ENCODE measurements at places on chromosomes 5 and 9.
A peak's percentile ranks its signal among the peaks of the same experiment; 100 is the strongest.

- DNase-seq: no peak
Observed at GRCh38 chr9:86801246-86801645, 146.1 kb downstream of the GAS1 start.

DNA sequence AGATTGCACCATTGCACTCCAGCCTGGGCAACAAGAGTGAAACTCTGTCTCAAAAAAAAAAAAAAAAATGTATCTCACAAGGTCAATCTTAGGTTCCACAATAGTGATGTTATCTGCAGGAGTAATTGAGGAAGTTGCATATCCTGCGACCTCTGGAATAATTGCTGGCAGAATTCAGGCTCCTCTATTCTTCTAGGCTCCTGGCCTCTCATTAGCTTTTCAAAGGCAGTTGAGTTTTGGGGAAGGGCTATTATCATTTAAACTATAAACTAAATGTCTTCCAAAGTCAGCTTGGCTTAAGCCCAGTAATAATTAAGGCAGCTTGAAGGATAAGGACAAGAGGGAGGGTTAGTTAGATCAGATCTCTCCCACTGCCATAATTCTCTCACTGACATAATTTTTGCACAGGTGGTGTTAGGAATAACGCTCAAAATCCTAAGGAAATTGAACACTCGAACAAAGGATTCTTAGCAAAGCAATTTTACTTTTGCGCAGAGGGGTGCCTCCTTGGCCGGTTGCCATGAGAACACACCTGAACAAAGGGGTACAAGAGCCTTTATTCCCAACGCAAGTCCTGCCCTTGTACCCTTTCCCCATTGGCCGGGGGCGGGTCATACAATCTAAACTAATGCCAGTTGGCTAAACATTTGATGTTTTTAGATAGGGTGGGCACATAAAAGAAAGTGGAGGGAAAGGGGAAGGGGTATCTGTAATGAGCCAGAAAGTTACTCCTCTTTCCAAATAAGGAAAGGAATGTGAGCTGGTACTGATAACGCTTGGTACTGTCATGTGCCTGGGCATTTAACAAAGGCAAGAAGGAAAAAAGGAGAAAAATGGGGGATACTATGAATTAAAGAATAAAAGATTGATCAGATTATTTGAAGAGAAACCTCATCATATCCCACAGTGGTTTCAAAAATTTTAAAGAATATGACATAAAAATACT is 106.4 kb upstream of the CCNG1 start:
- DNase-seq: no peak

- peak; percentile 99 for DNase-seq
Observed at GRCh38 chr5:142644640-142645361, 41.1 kb downstream of the FGF1 start.

- peak; percentile 58 for DNase-seq
Observed at GRCh38 chr9:113515862-113516261, 52.3 kb downstream of the RGS3 start.

- no peak for DNase-seq
Observed at GRCh38 chr9:90839183-90839728, 37.6 kb downstream of the SYK start.

DNA sequence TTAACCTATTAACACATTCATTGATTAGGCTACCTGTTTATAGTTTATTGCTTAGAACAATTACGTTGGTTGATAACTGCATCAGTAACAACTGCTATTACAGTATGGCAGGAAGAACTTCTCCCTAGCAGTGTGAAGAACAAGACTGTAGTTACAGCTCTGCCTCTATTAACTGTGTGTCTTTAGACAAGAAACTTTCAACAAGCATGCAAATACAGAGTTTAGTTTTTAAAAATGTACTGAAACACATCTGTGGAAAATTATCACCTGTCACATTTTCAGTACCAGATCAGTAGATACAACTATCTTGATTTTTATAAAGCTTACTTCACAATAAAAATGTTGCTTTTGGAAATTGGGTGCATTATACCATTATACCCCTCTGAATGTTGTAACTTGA is 22.2 kb downstream of the ELL2 start:
- DNase-seq: no peak

GRCh38 chr9:34580358-34580757 is 9.2 kb downstream of the CNTFR start:
- DNase-seq: no peak

DNA sequence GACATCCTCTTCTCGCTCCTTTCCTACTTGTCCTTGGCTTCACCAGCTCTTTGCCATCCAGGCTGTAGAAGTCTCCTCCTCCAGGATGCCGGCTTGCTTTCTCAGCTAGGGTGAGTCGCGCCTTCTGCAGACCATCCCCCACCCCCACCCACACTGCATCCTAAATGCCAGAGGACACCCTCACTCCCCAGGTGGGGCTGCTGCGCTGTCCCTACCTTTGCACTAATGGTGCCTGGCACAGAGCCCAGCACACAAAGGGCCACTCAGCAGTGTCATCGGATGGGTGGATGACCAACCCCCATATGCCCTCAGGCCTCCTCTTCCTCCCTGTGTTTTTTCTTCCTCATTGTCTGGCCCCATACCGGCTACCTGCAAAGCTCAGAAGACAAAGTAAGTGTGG is 14.8 kb downstream of the IL9 start:
- DNase-seq: no peak

- no peak for DNase-seq
Observed at GRCh38 chr9:2276296-2276695, 261.1 kb downstream of the SMARCA2 start.

DNA sequence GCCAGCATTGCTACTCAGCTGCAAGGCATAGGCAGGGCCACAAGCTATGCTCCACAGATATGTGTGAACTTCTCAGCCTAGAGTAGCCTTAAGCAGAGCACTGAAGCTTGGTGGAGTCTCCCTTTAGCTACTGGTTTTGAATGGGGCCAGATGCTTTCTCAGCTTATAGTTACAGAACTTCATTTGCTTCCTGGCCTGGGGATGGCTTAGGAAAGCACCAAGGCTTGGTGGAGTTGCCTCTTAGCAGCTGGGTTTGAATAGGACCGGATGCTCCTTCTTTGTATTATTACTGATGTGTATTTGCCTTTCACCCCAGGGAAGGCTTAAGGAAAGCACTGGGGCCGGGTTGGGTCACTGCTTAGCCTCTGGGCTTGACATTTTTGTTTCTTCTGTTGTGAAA is 497.8 kb upstream of the SEMA6A start:
- DNase-seq: no peak

DNA sequence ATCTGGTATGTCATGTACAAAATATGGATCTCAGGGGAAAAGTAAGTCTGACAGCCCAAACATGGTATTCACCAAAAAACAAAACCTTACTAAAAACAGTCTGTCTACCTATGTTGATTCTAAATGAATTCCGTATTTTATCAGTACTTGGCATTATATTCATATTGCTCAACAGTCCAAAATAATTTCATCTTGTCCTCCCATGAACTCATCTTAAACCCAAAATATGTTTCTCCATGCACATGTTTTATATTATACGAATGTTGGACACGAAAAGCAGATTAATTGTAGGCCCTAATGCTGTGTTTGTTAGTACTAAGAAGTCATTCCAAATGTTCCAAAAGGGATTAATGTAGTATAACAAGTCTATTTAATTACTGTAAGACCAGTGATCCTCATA is 20.1 kb downstream of the NFIB start:
- no peak for DNase-seq

DNA sequence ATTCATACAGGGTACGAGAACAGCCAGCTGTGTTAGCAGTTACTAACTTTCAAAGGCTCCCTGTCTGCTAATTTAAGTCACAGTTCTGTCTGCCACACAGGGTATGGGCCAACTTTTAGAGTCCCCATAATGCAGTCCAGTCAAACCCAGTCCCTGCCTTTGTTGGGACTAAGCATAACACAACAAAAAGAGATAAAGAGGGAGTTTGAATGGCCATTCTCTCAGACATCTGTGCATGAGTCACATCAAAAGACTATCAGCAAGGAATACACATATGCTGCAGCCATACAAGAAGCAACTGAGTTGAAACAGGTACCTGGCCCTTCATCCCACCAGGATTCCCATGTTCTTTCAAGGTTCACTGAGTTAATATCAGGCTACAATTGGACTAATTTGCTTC is 744.5 kb upstream of the C9orf72 start:
- no peak for DNase-seq

DNA sequence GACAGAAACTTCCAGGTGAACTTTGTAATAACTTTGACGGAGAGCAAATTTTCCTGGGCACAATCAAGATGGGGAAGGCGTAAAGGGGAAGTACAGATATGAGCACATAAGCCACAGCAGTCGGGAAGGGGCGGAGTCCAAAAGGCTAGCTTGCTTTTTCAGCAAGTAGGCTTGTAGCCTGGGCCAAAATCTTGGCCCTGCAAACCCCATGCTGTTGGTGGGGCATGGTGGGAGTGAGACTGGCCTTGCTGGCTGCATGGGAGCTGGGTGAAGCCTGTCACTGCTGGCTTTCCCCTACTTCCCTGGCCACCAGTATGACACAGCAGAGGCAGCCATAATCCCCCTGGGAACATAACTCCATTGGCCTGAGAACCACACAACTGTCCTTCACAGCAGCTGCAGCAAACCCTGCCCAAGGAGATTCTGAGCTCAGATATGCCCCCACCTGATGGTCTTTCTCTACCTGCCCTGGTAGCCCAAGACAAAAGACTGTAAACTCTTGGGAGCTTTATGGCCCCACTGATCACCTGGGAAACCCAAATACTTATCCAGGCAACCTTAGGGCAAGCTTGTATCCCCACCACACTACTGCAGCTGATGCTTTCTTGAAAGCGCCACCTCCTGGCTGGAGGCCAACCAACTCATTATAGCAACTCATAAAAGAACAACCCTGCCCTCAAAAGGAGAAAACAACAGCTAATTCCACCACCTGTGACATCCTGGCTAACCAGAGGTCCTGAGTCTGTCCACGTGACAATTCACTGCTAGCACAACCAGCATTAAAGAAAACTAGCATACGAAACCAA is 24.0 kb downstream of the DCTN4 start:
- no peak for DNase-seq

DNA sequence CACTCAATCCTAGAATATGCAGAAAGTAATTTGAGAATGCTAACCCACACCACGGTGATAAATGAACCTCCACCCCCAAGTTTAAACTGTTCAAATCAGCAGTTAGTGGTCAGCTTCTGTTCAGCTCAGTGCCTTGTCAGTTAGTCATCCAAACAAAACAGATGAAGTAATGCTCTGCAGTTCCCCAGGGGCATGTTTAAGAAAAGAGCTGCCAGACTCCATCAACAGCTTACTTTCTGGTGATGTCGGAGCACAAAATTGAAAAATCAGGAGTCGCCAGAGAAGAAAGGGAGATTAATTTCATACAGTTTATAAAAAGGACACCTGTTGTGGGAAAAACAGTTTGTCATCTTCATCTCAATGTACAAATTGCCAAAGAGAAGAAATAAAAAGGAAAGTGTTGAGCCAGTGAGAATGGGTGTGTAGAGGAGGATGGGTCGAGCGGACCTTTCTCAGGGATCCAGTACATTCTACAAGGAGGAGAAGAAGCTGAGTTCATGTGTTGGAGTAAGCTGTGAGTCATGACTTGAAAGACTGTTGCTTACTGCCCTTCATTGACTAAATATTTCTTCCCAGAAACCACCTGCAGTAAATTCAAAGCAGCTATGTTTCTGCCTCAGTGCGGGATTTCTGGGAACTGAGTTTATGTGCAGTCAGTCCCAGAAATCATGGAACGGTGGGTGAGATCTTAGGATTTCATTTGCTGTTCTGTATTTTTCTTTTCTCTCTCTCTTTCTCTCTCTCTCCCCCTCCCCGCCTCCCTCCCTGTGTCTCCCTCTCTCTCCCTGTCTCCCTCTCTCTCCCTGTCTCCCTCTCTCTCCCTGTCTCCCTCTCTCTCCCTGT is 13.7 kb downstream of the TRIO start:
- peak; percentile 98 for DNase-seq

DNA sequence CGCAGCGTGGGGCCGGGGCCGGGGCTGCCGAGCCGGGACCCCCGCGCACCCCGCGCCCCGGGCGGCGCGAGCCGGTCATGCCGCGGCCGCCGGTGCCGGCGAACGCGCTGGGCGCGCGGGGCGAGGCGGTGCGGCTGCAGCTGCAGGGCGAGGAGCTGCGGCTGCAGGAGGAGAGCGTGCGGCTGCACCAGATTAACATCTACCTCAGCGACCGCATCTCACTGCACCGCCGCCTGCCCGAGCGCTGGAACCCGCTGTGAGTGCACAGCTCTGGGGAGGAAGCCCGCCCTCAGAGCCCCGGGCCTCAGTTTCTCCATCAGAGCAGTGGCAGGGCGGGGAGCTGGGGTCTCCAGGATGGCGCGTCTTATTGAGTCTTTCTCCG is 335 bp downstream of the GALNT12 start:
- peak; percentile 48 for DNase-seq

DNA sequence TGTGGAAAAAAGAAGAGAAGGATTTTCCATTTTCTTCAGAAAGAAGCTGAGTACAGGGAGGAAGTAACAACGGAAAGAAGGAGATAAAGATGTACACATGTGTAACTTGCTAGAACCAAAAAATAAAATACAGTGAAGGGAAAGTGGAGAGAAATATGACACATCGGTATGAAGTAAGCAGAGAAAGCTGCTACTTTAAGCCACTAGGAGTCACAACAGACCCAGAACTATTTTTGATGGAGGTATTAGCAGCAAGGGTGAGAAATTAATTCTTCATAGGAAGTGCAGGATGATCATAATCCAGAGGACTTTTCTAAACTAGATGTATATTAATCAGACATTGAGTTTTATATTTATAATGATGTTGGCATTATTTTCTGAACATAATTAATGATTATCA is 88.5 kb downstream of the FAM174A start:
- peak; percentile 64 for DNase-seq

- no peak for DNase-seq
Observed at GRCh38 chr5:85865296-85865695, 752.4 kb upstream of the COX7C start.

DNA sequence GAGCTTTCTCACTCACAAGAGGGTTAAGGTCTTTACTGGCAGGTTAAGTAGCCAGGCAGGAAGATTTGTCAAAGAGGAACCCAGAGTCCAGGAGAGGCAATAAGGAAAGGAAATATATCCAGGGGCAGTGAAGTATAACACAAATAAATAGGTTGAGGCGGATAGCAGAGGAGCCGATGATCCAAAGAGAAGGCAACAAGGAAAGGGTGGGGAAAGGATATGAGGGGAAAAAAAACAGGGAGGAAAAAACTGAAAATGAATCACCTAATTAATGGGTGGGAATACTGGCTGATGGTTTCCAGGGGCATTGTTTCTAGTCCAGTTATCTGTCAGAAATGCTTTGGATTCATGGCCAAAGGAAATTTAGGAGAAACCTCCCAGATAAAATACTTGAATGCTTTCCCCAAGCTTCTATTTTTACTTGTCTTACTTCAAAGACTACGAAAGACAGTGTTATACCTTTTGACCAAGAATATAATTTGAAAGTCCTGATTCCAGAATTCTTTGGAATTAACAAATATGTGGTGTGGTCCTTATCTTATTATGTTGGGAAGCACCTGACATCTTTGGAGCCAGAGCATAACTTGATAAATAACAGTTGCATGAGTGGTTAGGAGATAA is 146.5 kb downstream of the AOPEP start:
- peak; percentile 52 for DNase-seq
